ENCODE measurements at places on chromosomes 4 and X.

GRCh38 chrX:12956704-12957534 lies 18.0 kb upstream of the TMSB4X start:
- peak; percentile 58 for DNase-seq

- no peak for DNase-seq
Observed at GRCh38 chr4:3318561-3319021, 25.8 kb downstream of the RGS12 start.

DNA sequence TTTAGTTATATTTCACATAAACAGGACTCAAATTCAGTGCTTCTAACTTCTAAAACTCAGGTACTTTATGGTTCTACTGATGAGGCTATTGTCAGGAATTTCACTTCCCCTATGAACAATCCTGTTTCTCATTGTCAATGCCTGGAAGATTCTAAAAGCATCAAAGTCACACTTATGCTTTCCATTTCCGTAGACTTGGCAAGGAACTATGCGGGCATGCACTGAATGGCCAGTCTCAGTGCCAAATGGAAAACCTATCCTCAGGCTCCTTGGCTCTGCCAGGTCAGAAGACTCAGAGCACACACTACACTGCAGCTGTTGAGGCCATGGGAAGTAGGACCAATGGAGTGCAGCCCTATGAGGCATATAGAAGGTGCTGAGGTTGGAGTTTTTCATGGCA lies 97.0 kb upstream of the PTPN13 start:
- peak; percentile 4 for DNase-seq

DNA sequence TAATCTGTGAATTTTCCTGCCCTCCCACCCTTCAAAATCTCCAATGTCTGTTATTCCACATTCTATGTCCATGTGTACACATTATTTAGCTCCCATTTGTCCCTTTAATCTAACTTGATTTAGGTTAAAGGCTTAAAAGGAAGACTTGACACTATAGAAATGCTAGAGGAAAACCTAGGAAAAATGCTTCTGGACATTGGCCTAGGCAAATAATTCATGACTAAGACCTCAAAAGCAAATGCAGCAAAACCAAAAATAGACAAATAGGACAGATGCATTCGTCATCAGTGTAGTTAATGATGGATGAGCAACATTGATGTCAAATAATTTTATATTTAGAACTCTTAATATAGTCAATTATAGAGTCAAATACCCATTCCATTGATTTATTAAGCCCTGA lies 36.9 kb downstream of the INTU start:
- DNase-seq: no peak

- DNase-seq: no peak
Observed at GRCh38 chr4:22268350-22269025, 247.4 kb downstream of the ADGRA3 start.

DNA sequence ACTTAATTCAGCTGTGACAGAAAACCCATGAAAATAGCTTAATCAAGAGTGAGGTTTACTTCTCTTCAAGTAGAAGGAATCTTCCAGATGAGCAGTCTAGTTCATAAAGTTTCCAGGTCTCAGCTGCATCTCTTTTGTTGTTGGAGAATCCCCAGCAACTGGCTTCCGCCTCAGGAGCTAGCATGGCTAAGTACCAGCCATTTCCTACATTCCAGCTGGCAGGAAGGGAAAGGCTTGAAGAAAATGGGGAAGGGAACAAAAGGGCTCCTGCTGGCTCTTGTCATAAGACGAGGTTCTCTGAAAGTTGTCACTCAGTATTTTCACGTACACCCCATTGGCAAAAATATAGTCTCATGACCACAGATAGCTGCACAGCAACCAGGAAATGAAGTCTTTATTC lies 27.3 kb upstream of the TRIM2 start:
- DNase-seq: no peak

DNA sequence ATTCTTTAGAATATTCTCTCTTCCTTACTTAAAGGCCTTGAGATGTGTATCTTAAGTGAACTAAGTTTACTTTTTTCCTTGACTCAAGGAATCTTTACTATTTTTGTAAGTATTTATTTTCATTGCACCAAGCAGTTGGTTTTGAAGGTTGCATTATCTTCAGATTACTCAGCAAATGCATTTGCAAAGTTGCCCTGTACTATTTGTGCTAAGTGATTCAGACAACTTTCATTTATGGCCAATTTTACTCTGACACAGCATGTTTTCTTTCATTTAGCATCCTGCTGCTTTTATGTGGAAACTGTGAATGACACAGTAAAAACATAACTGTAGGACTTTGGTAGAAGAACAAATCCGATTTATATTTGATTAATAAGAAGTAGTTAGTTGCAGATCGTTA lies 191.0 kb downstream of the CCSER1 start:
- DNase-seq: peak; percentile 40

DNA sequence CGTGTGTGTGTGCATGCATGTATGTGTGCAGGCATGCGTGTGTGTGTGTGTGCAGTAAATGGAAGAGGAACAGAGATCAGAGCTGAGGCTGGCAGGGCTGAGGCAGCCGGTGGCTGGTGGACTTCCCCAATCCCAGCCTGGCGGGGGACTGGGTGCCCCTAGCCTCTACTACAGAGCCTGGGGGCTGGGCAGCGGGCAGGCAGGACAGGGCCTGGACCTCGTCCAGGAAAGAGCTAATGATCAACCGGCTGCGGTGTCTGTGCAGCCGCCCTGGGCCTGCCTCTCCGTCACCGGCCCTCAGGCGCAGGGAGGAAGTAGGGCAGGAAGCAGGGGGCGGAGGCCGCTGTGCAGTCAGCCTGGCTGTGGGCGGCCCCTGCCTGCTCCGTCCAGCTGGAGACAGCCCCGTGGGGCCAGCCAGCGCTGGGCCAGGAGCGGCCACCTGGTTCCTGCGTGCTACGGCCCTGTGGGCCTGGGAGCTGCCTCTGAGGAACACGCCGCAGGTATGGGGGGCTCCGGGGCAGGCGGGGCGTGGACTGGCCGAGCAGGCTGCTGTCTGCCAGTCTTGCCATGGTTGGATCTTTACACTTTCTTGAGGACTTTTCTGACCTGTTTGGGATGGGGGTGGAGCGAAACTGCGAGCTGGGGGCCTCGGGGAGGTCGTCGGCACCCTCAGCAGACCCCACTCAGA lies at the start of gene SH3TC1:
Gene SH3TC1, plus strand, starts transcription at position 385 of the 688 bp plus-strand sequence. CDS start 5,905 bp downstream, outside the sequence.
- peak; percentile 92 for DNase-seq

DNA sequence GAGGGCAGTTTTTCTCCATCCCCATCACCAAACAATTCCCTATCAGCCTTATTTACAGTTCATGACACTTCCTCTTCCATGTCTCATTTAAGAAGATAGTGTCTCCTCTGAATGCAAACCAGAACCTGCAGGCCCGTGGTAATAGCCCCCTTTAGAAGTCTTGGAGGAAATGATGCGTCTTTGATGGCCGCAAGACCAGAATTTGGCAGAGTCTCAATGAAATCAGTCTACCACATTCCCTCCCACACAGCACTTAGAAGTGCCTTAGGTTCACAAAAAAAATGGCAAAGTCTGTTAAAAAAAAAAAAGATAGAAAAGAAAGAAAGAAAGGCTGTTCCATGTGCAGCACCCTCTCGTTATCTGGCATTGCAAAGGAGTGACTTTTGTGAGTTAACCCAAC lies 2.1 kb upstream of the KDR start:
- DNase-seq: no peak

- peak; percentile 78 for DNase-seq
Observed at GRCh38 chrX:46588263-46588662, 14.7 kb downstream of the CHST7 start.

DNA sequence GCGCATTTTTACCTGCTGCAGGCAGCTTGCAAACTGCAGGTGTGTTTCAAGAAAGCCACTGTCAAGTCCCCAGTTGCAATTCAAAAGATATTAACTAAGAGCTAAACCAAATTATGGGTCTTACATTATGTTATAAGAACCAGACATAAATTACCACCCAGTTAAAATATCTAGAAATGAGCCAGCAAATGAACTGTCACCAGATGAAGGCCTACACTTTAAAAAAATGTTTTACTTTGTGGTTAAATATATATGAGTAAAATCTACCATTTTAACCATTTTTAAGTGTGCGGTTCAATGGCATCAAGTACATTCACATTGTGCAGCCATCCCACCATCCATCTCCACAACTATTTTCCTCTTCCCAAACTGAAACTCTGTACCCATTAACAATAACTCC lies 32.0 kb upstream of the TMEM131L start:
- DNase-seq: no peak

DNA sequence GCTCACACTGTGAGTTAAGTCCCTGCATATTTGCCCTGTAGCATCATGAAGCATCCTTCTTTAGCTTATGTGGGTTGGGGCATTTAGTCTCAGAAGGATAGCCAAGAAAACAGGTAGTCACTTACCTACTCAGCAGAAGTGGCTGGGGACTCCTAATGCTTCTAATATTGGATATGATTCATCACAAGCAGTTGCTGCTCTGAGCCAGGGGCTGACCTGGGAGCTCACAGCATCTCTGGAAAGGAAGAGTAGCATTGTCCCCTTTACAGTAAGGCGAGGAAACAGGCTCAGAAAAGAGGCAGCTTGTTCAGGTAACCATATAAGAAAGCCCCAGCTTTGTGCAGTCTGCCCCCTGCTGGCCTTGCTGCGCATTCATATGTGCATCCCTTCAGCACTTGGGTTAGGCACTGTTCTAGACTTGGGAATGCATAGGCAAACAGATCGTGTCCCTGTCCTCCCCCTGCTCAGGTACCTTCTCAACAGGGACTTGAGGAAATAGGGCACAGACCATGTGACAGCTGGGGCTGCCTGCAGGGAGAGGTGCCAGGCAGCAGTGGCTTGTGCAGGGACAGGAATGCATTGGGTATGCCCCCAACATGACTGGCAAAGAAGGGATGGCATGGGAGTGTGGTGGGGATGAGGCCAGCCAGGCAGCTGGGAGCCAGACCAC lies 35.7 kb upstream of the TBC1D14 start:
- peak; percentile 66 for DNase-seq

DNA sequence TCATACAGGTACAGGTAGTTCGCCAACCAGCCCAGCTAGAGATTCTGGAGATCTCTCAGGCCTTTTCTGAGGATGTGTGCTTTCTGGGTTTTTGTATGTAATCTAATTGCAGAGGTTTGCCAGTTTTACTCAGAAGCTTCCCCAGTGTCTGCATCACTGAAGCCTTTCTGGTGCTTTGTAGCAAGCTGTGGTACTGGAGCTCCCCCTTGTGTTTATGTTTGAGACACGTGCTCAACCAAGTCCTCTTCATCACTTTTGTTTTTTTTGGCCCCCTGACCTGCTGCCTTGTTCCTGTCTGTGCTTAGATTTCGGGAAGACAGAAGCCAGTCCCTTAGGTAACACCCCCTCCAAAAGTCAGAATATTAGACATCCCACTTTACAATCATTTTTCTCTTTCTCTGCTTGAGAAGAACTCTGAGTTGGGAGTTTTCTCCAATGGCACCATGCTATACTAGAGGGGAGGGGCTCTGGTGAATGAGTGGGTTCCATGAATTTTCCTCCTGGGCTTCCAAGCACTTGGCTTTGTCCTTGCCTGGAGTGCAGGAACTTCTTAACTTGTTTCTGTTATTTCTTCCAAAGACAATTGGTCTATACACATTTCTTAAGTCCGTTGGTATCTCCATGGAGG lies 128.4 kb upstream of the TBC1D9 start:
- peak; percentile 69 for DNase-seq

GRCh38 chrX:133369065-133369464 lies 46.2 kb downstream of the GPC4 start:
- DNase-seq: no peak

GRCh38 chr4:1547131-1547855 lies 136.8 kb downstream of the FAM53A start:
- no peak for DNase-seq

DNA sequence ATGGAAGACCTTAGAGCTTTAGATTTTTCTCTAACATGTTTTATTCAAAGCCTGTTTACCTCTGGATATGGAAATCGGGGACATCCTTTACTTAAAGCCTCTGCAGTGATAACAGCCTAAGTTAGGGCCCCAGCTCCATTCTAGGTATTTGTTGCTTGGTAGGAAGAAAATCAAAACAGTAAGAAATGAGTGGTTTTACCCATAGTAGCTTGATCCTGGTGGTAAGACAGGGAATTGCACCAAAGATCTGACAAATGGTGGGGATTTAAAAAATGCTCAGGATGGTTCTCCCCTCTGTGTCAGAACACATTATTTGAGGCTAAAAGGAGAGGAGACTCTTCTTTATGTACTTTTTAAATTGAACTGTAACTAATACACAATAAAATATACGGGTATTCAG lies 52.4 kb downstream of the AFF2 start:
- DNase-seq: peak; percentile 0

GRCh38 chrX:1093121-1093520 lies 119.3 kb downstream of the CRLF2 start:
- no peak for DNase-seq

DNA sequence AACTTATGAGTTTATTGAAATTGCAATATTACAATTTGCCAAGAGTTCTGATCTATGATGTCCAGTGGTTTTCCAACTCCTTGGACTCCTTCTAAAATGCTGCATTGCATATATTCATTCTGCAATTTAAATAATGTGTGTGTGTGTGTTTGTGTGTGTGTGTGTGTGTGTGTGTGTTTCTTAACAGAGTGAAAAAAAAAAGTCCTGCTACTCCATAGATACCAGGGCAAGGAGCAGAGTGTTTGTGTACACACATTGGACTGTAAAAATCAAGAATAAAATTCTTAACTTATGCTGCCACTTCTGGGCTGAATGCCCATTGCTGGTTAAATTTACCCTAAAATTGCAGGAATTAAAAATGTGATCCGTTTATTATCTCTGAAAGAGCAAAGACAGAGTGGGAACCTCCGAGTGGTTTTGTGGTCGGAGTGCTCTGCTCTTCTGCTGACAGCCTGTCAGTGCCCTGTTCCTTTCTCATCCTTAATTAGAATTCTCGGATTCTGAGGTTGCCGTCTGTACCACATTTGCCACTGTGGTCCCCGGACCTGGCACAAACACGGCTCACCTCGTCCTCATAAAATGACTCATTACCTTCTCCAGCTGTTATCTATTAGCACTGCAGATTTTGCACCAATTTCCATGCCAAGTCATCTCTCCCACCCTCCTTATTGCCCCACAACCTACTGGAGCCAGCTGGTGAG lies 355.5 kb downstream of the KCNIP4 start:
- no peak for DNase-seq

DNA sequence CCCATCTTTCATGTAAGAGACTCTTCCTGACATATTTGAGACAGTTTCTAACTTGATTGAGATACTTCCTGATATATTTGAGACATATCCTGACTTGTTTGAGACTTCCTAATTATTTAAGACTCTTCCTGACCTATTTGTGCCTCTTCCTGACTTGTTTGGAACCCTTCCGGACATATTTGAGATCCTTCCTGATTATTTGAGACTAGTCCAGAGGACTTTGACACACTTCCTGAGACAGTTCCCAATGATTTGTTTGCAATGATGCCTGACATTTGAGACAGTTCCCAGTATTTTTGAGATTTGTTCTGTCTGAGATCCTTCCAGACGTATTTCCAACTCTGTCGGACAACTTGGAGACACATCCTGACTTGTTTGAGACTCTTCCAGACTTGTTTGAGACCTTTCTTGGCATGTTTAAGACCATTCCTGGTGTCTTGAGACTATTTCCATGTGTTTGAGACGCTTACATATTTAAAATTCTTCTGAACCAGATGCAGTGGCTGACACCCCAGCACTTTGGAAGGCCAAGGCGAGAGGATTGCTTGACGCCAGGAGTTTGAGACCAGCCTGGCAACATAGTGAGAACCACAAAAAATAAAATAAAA lies 118.9 kb upstream of the USP9X start:
- DNase-seq: no peak

- DNase-seq: no peak
Observed at GRCh38 chr4:8248091-8248490, 21.5 kb upstream of the HTRA3 start.

- no peak for DNase-seq
Observed at GRCh38 chr4:165437691-165438090, 58.9 kb downstream of the CPE start.
